ENCODE measurements at places on chromosomes 4 and X.

GRCh38 chrX:1531096-1531890 lies 5.7 kb downstream of the P2RY8 start:
- no peak for DNase-seq

DNA sequence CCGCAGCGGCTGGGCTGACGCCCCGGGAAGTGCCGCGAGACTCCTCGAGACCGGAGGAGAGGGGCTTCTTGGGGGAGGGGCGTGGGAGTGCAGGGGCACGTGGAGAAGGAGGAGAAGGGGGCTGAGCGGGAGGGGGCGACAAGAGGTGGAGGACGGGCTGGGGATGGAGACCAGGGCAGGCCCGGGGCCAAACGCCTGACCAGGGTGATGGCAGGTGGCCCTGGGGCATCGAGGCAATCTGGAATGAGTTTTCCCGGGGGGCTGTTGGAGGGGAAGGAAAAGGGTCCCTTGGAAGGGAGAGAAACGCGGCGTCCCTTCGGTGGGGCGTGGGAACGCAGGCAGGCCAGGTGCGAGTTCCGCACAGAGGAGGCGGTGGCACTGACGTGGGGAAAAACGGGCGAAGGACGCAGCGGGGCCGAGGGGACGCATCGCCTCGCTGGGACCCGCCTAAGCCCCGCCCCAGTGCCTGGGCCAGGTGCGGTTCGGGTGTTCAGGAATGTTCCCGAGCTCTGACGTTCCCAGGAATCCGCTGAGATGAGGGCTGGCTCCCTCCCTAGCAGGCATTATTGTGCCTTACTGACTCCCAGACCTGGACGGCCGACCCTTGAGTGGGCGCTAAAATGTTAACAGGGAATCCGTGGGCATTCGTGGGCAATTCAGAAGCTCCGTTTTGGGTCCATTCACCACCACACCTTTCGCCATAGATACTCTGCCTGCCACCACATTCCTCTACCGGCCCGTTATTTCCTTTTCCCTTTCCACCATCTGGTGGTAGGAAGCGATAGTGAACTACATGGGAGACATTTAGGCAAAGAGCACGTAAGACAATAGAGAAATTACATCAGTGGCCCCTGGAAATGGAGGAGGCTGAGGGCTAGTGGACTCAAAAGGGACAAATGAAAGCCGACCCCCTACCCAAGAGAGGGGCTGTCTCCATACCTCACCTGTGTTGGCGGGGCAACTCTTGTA lies 795 bp upstream of the SH3KBP1 start:
- peak; percentile 50 for DNase-seq

GRCh38 chr4:87005690-87006425 lies 71.0 kb downstream of the AFF1 start:
- DNase-seq, result peak; percentile 33

DNA sequence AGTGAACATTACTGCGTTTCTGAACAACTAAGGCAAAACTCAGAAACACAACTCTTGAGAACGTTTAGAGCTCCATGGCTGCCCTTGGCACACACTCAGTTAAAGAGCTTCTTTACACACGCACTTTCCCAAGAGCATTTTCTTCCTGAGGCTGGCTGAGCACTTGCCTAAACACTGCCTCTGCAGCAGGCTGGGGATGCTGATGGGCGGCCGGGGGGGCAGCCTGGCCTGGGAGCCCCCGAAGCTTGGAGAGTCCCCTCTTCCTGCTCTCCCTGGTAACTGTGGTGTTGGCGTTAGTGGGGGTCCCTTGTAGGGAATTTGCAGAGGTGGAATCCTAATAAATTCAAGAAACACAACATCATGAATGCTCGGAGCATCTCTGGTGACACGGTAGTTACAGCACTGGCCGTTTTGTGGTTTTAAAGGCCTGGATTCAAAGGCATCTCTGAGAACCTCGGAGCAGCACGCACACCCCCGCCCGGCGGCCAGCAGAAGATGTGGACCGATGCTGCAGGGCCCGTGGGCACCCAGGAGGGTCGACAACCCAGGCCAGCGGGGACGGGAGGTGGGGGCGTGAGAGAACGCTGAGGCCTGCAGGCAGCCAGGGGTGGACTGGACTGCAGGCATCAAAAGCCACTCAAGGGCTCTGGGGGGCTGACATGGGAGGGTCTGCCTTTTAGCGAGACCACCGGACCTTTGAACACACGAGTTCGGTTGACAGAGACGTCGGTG lies 45.4 kb downstream of the FGFRL1 start:
- DNase-seq, result no peak

- DNase-seq, result no peak
These were observed 48.2 kb downstream of the MMRN1 start for GRCh38 chr4:89942811-89943210.

- peak; percentile 23 for DNase-seq
These were observed 2.7 kb downstream of the BCOR start for GRCh38 chrX:40094900-40095582.

DNA sequence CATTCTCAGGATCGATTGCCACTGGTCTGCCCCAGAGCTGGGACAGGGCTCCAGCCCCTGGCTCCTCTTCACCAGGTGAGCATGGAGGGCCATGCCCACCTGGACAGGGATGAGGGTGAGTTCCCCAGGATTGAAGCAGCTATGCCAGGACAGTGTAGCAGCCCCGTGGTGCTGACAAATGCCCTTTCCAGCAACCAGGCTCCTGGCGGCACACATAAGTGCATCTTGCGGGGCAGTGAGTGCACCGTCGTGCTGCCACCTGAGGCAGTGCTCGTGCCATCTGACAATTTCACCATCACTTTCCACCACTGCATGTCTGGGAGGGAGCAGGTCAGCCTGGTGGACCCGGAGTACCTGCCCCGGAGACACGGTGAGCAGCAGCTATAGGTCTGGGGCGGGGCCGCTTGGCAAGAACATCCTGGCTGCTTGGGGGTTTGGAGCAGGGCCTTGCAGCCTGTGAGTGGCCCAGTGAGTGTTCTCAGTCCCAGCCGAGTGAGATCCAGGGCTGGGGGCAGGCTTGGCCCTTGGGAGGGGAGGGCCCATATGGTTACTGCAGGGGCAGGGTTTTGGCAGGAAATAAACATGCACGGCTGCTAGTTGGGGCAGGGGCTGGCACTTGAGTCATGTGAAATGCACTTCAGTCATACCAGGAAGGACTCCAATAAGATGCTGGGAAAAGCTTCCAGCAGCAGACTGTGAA lies 6.1 kb downstream of the IL9R start:
- peak; percentile 3 for DNase-seq

DNA sequence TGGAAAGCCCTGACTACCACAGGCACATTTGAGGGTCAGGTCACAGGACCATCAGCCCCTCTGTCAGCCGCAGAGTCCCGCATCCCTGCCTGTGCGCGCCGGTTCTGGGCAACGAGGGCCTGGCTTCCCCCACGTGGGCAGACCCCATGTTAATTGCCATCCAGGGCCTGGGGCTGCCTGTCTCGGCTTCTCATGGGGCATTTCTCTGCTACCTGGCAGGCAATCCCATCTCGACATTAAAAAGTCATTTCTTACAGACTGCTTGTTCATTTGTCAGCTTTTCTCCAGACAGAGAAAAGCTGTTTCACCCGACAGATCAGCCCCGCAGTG lies 45.6 kb upstream of the SORCS2 start:
- DNase-seq, result no peak

DNA sequence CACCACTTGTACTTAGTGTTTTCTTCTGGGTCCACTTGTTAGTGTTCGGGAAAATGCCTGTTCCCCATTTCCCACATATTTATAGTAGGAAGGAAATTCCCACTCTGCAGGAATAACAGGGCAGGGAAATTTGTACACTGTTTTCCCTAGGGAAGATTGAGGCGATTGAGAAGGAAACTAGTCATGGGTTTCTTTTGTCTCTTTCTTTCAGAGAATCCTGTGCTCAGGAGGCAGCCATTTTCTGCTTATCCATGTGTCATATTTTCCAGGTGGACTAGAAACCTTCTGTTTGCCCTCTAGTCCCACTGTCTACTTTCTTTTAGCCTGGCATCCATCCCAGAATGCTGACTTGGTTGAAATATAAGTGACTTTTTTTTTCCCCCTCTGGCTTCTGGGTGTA lies 299.1 kb upstream of the ANKRD50 start:
- no peak for DNase-seq

GRCh38 chr4:159252491-159252890 lies 149.6 kb downstream of the RAPGEF2 start:
- no peak for DNase-seq

GRCh38 chr4:109079201-109079600 lies 223.3 kb downstream of the COL25A1 start:
- DNase-seq, result no peak

- DNase-seq, result no peak
These were observed 118.6 kb downstream of the ZMAT1 start for GRCh38 chrX:101813200-101813599.

- DNase-seq, result no peak
These were observed 72.8 kb downstream of the DHX15 start for GRCh38 chr4:24511371-24512063.

DNA sequence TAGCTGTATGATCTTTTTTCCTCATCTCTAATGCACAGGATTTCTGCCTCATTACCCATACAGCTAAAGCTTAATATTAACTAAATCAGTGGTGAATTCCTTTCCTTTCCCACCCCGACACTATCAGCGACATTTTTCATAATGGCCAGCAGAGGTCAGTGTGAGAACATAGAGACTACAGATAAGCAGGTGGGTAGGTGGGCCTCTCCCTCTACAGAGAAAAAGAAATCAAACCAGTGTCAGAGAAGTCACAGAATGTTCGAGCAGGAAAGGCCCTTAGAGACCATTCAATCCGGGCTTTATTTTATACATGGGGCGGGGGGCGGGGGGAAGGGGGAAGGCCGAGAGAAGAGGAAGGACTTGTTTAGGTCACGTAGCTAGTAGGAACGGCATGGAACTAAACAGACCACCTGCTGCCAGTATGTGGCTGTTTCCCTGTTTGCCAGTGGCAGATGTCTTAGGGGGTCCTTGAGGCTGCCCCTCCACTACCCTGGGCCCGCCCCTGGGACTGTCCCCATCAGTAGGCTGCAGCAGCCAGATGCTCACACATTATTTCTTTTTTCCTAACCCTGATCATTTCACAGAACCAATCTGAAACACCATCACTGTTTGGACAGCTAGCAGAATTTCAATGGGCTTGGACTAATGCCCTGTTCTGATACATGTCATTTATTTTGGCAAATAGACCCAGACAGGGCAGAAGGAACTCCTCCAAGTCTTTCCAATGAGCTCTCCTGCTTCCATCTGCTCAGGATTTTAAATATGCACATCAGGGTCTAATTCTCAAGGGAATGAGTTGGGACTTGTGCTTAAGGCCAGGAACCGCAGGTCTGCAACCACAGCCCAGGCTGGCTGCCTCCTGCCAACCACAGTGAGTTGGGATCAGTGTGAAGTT lies 133.4 kb downstream of the ATG4A start:
- DNase-seq, result peak; percentile 7

- no peak for DNase-seq
These were observed 151.3 kb downstream of the USP46 start for GRCh38 chr4:52507774-52508173.

DNA sequence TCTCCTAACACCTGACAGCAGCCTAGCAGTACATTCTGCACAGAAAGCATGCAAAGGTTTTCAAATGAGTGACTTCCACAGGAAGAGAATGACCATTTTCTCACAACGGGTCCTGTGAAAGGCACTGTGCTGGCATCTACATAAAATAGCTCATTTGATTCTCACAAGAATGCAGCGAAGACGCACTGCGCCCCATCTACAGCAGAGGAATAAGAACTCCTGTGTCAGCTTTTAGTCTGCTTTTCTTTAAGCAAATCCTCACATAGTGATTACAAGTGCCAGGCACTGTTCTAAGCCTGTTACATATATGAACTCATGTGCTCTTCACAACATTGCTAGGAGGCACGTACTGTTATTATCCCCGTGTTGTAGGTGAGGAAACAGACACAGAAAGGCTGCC lies 62.5 kb downstream of the AFAP1 start:
- no peak for DNase-seq

DNA sequence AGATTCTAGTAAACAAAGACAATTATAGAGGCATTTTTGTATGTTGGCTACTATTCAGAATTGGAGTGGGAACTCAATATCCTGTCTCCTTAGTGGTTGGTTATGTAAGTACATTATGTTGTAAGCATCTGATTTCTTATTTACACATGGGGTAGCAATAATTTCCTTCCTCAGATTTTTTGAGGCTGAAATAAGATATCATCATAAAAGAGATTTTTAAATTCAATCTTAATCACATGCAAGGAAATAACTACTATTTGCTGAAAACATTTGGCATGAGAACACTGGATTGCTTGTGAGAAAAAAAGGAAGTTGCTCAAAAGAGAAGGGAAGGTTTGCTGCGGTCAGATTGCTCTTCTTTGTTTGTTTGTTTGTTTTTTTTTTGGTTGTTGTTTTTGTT lies 437.7 kb upstream of the HS3ST1 start:
- DNase-seq, result no peak

DNA sequence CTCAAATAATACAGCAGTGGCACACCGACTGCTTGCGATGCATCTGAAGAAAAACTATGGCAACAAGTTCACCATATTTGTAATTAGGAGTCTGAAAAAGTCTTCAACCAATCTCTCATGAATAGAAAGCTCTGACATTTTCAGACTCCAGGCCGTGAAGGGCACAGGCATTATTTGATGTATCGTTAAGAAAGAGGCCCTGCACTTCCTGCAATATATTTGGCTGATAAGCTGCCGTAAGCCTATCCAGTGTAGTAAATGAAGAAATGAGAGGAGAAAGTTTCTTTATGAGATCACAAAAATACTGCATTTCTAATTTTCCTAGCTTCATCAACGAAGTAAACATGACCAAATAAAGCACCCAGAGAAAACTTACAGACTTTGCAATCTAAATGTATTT lies 613.8 kb upstream of the TECRL start:
- no peak for DNase-seq

DNA sequence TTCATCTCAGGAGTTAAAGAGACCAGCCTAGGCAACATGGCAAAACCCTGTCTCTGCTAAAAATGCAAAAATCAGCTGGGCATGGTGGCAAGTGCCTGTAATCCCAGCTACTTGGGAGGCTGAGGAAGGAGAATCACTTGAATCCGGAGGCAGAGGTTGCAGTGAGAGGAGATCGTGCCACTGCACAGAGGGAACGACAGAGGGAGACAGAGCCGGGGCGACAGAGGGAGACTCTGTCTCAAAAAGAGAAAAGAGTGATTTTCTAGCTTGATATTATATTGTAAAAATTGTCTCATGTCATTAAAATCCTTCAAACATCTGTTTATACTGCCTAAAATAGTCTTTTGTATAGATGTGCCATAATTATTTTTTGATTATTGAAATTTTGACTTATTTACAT lies 225.4 kb upstream of the AGA start:
- no peak for DNase-seq

DNA sequence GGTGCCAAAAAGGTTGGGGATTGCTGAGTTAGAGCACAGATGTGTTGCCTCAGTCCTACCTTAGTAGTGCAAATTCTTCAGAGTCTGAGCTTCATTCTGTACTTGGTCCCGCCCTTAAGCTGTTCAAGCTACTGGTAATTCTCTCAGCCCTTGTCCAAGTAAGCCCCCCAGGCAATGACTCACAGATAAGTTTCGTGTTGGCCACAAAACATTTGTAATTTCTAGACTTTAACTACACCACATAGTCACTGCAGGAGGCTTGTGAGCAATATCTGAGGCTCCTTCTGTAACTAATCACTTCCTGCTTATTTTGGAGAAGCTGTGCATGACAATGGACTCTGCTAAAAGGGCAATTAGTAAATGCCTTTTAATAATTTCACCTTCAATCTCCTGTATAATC lies 1420.5 kb downstream of the PCDH7 start:
- DNase-seq, result no peak

All from CD4-positive, alpha-beta T cell treated with Interleukin-17A for 4 hours (primary cell).